ENCODE measurements at places on chromosomes 16 and 17.

GRCh38 chr17:79038545-79039135 is 14.7 kb downstream of the C1QTNF1 start:
- H3K27ac ChIP-seq = no peak overlapping the region
- H3K4me3 ChIP-seq = no peak overlapping the region
- no peaks in the 10 kb centered on the region for H3K27me3 ChIP-seq
- no peak for DNase-seq

- peaks cover 33% of the 10 kb centered on the region for H3K36me3 ChIP-seq
- DNase-seq = no peak
- no peaks in the 10 kb centered on the region for H3K27me3 ChIP-seq
- no peak overlapping the region for H3K27ac ChIP-seq
- H3K4me3 ChIP-seq = no peak overlapping the region
Observed at GRCh38 chr16:307691-308312, 24.8 kb downstream of the PDIA2 start.

GRCh38 chr17:81379523-81379942 is 15.7 kb upstream of the BAHCC1 start:
- no peaks in the 10 kb centered on the region for H3K36me3 ChIP-seq
- H3K4me1 ChIP-seq = no peaks in the 10 kb centered on the region
- no peak for DNase-seq
- H3K4me3 ChIP-seq = no peak overlapping the region

DNA sequence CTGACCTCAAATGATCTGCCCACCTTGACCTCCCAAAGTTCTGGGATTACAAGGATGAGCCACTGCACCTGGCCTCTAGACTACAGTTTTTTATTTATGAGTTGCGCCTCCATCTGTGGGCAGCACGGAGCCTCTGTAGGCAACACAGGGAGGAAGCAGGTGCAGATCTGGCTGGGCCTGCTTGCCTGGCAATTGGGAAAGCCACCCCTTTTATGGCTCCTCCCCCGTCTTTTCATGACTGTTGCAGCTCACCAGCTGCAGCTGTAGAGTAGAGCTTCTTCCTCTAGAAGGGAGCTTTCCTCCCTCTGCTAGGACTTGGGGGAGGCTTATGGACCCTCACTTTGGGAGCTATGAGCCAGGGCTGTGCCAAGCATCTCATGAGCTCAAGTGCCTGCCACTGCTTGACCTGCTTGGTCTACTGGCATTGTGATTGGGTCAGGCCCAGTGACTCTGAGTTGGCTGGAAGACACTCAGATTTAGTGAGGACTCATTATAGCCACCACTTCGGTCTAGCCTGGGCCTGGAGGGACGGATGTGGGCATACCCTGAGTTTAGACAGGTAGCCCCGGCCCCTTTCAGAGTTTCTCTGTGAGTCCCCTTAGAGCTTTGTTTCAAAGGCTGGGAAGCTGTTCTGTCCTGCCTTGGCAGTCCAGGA is 6.9 kb upstream of the SLC7A6 start:
- peak; percentile 76 for DNase-seq
- H3K27me3 ChIP-seq = no peaks in the 10 kb centered on the region
- H3K4me1 ChIP-seq = peaks cover 37% of the 10 kb centered on the region
- peaks cover 31% of the 10 kb centered on the region for H3K36me3 ChIP-seq
- H3K27ac ChIP-seq = peak overlapping the region; percentile 55

- peaks cover 20% of the 10 kb centered on the region for H3K27me3 ChIP-seq
- no peaks in the 10 kb centered on the region for H3K36me3 ChIP-seq
- H3K27ac ChIP-seq = no peak overlapping the region
- H3K4me1 ChIP-seq = peaks cover 7% of the 10 kb centered on the region
- DNase-seq = peak; percentile 30
Observed at GRCh38 chr16:11208916-11209665, 46.9 kb downstream of the SOCS1 start.

DNA sequence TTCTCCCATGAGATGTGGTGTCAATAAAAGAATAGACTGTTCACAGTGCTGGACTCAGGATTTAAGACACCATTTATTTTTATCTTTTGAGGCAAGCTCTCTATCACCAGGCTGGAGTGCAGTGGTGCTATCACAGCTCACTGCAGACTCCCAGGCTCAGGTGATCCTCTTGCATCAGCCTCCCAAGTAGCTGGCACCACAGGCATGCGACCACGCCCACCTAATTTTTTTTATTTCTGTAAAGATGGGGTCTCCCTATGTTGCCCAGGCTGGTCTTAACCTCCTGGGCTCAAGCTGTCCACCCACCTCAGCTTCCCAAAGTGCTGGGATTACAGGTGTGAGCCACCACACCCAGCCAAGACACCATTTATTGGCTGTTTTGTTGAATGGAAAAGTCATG is 18.6 kb upstream of the DRG2 start:
- H3K27me3 ChIP-seq = no peaks in the 10 kb centered on the region
- H3K36me3 ChIP-seq = no peaks in the 10 kb centered on the region
- no peak overlapping the region for H3K4me3 ChIP-seq
- no peaks in the 10 kb centered on the region for H3K4me1 ChIP-seq

GRCh38 chr17:10032118-10032852 is 127.2 kb upstream of the RCVRN start:
- peaks cover 6% of the 10 kb centered on the region for H3K27me3 ChIP-seq
- DNase-seq = no peak
- no peaks in the 10 kb centered on the region for H3K36me3 ChIP-seq
- H3K4me1 ChIP-seq = peaks cover 14% of the 10 kb centered on the region

DNA sequence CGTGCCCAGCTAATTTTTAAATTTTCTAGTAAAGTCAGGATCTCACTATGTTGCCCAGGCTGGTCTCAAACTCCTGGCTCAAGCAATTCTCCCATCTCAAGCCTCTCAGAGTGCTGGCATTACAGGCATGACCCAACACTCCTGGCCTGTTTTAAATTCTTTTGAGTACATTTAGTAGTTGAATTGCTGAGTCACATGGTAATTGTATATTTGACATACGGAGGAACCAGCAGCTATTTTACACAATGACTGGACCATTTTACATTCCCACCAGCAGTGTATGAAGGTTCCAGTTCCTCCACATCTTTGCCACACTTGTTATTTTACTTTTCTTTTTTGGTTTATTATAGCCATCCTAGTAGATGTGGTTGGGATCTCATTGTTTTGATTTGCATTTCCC is 43.6 kb downstream of the RHOT1 start:
- H3K4me3 ChIP-seq = no peak overlapping the region
- DNase-seq = no peak
- H3K27me3 ChIP-seq = no peaks in the 10 kb centered on the region
- H3K4me1 ChIP-seq = no peaks in the 10 kb centered on the region

DNA sequence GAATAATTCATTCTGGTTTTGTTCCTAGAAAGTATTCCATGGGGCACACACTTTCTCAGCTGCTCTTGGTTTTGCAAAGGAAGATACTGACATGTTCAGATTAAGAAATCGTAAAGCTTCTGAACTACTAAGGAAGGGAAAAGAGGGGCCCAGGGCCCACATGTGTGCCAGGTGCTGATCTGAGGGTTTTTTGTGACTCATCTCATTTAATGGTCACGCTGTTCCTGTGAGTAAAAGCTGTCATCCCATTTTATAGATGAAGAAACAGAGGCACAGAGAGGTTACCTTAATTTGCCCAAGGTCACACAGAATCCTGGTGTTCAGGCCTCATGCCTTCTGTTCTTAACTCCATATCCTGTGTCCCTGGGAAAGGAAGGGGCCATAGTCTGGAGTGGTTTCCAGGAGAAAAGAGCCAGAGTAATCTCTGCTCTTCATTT is 113.2 kb downstream of the MSI2 start:
- no peak overlapping the region for H3K4me3 ChIP-seq
- no peaks in the 10 kb centered on the region for H3K27me3 ChIP-seq
- H3K4me1 ChIP-seq = peaks cover 14% of the 10 kb centered on the region
- DNase-seq = no peak

DNA sequence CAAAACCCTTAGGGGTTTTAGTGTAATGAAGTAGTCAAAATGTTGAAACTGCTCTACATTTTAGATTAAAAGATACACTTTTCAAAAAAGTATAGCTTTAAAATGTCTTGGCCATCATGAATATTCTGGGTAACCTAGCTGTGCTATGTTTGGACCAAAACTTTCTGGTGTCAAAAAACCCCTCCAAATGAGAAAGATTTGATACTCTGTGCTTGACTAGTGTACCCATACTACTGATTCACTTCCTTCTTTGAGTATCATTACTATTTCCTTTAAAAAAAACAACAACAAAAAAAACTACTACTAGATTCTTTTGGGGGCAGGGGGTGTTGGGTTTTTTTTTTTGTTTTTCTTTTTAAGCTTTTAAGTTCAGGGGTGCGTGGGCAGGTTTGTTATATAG is 37.3 kb downstream of the PTRH2 start:
- no peak for DNase-seq
- peaks cover 52% of the 10 kb centered on the region for H3K36me3 ChIP-seq
- H3K4me3 ChIP-seq = no peak overlapping the region
- peaks cover 40% of the 10 kb centered on the region for H3K4me1 ChIP-seq
- H3K27ac ChIP-seq = peak overlapping the region; percentile 63
- H3K27me3 ChIP-seq = no peaks in the 10 kb centered on the region

DNA sequence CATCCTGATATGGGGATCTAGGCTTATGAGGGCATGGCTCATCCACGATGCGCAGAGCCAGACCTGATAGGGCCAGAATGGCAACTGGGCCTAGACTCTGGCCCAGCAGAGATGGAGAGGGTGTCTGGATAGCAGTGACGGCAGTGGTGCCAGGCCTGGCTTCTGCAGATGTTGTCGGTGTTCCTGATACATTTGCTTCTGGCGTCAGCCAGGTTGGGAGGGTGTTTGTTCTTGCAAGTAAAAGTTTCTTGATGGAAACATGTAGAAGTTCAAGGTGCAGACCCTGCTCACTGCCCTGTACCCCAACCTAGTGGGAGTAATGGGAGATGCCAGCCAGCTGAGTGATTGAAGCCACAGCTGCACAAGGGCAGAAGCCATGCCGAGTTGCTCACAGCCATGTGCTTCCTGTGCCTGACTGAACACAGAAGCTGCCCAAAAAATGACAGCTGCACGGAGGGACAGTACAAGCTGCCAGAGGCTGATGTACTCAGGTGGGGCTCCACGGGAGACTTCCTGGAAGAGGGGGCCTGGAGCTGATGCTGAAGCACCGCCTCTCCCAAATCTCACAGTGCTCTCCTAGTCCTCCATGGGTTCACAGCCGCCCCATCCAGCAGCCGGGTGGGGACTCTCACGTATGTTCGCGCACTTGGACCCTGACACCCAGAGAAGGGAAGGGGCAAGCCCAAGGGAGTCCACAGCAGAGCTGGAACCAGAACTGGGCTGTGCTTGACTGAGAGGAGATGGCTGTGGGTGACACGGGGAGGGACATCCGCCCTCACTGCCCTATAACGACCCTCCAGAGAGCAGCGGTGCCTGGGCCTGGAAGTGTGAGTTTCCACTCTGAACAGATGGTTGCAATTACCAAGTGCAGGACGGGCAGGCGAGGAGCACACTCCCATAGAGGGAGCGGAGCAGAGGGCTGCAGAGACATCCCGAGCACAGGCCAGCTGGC is 78.7 kb downstream of the N4BP1 start:
- H3K4me3 ChIP-seq = no peak overlapping the region
- no peaks in the 10 kb centered on the region for H3K36me3 ChIP-seq
- peaks cover 6% of the 10 kb centered on the region for H3K4me1 ChIP-seq
- no peaks in the 10 kb centered on the region for H3K27me3 ChIP-seq
- no peak overlapping the region for H3K27ac ChIP-seq

GRCh38 chr16:12260119-12260646 is 283.6 kb downstream of the SNX29 start:
- no peaks in the 10 kb centered on the region for H3K4me1 ChIP-seq
- no peak overlapping the region for H3K4me3 ChIP-seq
- no peaks in the 10 kb centered on the region for H3K27me3 ChIP-seq
- DNase-seq = no peak
